ENCODE measurements at places on chromosomes 1 and 21.

DNA sequence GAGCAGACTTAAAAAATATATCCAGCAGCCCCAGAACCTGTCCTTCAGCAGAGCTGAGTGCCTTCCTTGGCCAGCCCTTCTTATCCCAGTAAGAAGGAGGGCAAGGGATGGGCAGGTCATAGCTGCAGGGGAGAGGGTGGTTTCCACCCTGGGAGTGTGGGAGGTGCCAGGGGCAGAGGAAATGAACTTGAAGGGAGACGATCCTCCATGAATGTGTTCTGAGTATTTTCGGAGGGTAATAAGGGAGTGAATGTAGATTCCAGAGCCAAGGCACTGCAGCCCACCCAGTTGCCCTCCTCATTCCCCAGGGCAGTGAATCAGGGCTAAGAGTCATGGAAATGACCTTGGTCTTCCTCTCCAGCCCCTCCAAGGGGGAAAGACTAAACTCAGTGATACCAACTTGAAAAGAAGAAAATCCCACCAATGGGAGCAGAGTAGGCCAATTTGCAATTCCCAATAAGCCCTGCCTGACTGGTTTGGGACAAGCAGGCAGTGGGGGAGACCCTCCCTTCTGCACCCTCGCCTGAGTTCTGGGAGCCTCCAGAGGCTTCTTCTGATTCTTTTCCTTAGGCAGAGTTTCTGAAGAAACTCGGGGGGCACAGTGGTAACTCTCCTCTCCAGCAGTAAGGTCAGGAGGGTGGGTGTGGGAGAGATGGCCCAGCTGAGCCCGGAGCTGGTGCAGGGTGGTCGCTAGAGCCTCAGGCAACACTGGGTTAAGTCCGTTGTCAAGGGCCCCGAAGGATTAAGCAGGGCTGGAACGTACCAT lies 4.2 kb downstream of the MYOG start:
- DNase-seq = no peak

DNA sequence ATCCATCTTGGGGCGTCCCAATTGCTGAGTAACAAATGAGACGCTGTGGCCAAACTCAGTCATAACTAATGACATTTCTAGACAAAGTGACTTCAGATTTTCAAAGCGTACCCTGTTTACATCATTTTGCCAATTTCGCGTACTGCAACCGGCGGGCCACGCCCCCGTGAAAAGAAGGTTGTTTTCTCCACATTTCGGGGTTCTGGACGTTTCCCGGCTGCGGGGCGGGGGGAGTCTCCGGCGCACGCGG lies 282 bp upstream of the SOD1 start:
- no peak for DNase-seq

DNA sequence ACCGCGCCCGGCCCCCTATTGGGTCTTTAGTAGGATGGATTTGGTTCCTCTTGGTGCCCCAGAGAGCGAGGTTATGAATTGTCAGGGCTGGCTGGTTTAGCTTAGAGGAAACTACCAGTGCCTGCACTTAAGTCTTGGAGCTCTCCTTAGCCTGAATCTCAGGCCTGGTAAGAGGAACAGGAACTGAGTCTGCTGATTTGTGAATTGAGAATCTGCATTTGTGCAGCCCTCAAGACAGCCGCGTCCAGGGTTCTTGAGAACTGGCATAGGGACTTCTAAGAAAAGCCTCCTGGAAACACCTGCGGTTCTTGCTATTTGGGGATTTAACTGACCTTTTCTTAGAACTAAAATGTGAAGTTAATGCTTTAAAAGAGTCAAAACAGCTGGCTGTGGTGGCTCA lies 1.7 kb downstream of the NECAP2 start:
- DNase-seq = no peak

DNA sequence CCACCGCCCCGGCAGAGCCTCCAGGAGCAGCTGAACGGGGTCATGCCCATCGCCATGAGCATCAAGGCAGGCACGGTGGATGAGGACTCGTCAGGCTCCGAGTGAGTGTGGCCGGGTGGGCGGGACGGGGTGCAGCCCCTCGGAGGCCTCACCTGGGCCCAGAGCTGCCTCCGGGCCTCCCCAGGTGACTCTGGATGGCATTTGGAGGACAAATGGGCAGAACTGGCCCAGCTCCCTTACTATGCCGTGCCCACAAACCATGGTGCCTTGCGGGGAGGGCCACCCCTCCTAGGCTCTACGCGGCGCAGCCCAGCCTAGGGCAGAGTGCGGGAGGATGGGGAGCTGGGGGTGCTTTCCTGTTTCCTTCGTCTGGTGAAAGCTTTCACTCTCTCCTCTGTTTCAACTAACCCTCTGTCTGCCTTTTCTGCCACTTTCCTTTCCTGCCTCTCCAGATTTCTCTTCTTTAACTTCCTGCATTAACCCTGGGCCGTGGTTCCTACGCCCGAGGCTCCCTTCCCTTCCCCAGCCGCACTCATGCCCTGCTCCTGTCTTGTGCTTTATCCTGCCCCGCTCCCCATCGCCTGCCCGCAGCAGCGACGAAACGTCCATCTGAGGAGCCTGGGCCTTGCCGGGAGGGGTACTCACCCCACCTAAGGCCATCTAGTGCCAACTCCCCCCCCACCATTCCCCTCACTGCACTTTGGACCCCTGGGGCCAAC lies 9.2 kb downstream of the PSRC1 start:
- DNase-seq = no peak

DNA sequence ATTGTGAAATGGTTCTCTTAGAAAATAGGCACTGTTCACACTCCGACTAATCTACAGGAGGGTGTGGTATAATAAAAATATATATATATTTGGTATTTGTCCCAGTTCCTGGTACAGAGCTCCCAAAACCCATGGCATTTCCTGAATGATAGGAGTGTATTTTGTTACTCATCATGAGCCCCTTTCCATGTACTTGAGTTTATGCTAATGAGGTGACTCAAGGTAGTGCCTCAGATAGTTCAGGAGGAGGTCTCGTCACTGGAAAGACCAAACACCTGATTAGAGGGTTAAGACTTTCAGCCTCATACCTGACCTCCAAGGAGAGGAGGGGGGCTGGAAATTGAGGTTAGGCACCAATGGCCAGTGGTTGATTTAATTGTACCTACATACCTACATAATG lies 57.9 kb downstream of the TTC3 start:
- no peak for DNase-seq

Measured in hematopoietic multipotent progenitor cell (in vitro differentiated cells).